Fibroblast of skin of right biceps (primary cell): ENCODE measurements at places on chromosomes 3 and 15.
A peak's percentile ranks its signal among the peaks of the same experiment; 100 is the strongest.

DNA sequence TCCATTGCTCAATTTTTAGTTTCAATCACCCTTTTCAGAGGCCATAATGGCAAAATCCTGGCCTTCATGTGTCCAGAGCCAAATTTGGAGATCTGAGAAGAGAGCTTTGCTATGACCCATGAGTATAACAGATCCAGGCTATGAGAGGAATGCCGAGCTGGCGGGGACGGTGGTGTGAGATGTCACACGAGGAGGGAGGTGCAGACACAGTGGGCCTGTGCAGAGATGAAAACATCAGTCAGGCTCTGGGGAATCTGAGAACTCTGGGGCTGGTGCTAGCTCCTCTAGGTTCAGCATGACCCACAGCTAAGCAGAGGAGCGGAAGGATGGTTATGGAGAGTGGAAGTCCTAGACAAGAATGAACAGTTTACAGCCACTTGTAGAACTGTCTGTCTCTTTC is 398.3 kb upstream of the ATP10A start:
- DNase-seq, result no peak

DNA sequence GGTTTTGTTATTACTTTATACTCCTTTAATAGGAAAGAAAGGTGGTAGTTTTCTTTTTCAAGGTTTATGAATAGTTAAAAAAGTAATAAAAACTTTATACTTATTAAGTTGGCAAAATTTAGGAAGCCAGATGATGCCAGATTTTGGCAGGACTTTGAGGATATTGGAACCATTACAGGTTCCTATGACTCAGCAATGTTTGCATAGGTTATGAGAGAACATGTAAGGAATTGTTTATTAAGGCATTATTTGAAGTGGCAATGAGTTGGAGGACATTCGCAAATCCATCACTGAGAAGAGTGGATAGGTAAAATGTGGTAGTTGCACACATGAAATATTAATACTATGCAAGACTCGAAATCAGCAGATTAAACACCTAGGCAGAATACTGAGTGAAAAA is 29.9 kb downstream of the CDAN1 start:
- DNase-seq, result peak; percentile 14

- DNase-seq, result no peak
Measured at GRCh38 chr3:185998136-185998535, 60.3 kb upstream of the TRA2B start.

DNA sequence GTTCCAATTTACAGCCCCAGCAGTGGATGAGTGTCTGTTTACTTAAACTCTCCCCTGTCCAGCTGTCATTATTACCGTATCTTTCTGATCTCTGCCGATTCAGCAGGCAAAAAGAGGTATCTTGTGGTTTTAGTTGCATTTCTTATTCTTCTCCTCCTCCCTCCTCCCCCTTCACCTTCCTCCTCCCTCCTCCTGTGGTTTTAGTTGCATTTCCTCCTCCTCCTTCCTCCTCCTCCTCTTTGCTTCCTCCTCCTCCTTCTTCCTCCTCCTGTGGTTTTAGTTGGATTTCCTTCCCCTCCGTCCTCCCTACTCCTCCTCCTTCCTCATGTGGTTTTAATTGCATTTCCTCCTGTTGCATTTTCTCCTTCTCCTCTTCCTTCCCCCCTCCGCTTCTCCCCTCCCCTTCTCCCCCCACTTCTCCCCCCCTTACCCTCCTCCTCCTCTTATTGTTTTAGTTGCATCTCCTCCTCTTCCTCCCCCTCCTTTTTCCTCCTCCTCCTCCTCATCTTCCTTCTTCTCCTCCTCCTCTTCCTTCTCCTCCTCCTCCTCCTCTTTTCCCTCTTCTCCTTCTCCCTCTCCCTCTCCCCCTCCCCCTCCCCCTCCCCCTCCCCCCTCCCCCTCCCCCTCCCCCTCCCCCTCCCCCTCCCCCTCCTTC is 25.3 kb upstream of the VPS33B start:
- DNase-seq, result peak; percentile 2

DNA sequence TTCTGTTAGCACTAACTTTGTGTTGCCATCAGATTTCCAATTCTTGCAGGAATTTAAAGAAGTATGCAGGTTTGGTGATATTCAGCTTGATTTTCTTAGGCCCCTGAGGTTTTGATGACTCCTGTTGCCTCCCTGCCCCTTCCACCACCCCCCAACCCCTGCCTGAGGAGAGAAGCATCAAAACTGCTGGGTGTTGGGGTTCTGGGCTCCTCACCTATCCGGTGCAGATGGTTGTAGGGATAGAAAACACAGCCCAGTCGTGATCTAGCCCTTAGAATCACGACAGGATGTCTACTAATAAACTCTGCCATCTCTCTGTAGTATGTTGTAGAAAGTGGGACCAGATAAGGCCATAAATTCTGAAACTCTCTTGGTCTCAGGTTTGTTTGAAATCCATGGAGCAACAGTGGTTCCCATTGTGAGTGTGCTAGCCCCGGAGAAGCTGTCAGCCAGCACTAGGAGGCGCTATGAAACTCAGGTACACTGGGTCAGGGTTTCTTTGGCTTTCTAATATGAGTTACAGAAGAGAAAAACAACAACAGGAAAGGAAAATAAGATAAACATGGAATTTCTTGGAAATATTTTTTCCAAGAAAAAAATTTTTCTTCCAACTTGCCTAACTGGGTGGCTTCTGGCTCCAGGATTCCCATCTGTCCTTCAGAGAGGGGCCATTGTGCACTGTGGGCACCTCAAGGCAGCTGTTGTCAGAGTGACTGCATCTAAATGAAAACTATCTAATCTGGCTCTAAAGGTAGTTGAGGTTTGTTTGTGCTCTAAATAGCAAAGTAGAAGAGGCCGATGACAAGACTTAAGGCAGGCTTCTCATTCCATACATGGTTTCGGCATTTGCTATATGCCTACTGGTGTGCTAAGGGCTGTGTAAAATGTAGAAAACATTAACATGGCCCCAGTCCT is 8.7 kb downstream of the SRP14 start:
- no peak for DNase-seq

DNA sequence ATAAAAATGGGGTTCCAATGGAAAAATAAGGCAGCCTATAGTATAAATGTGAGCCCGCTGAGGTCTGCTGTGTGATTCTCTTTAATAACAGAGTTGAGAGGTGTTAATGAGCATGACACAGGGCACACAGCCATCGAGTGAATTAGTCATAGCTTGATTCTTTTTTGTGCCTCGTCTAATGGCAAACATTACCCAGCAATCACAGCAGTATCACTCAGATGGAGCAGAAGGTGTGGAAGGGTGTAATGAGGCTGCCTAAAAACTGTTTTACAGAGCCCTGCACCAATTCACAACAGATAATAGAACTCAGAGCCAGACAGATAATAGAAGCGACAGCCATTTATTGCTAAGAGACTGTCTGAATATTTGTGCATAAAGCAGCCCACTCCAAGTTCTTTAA is 178.6 kb upstream of the TPRG1 start:
- no peak for DNase-seq

- no peak for DNase-seq
Measured at GRCh38 chr15:64878705-64879104, 33.0 kb upstream of the ANKDD1A start.

DNA sequence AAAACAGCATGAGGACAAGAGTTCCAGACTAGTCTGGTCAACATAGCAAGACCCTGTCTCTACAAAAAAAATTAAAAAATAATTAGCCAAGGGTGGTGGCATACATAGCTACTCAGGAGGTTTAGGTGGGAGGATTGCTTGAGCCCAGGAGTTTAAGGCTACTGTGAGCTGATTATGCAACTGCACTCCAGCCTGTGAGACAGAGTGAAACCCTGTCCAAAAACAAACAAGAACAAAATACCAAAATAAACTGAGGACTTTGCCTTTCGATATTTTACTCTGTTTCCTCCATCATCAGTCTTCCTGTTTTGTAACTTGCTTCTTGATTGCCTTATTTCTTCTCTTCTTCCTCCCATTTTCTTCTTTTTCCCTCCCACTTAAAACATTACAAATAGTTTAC is 504.4 kb downstream of the ROBO1 start:
- no peak for DNase-seq

- no peak for DNase-seq
Measured at GRCh38 chr3:126947429-126947828, 35.5 kb upstream of the PLXNA1 start.

DNA sequence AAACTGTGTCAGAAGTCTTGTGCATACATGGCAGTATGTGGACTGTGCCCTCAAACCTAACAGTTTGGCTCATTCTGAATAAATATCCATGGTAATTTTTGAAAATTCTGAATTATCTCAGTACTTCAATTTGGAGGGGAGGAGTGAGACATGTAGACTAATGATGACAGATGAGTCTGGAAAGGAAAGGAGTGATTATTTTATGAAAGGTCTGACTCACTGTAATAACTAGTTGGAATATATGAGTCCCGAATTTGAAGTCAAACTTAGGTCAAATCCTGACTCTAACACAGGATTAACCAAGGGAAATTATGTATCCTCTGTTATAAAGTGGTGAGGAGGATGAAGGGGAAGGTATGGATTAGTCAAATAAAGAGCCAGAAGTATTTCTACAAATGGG is 38.6 kb downstream of the SUCNR1 start:
- DNase-seq, result peak; percentile 88

GRCh38 chr15:83039206-83039605 is 27.8 kb upstream of the C15orf40 start:
- DNase-seq, result no peak

- DNase-seq, result no peak
Measured at GRCh38 chr3:43366481-43366880, 80.1 kb downstream of the SNRK start.

GRCh38 chr15:59295261-59296001 is 77.2 kb downstream of the MYO1E start:
- no peak for DNase-seq

DNA sequence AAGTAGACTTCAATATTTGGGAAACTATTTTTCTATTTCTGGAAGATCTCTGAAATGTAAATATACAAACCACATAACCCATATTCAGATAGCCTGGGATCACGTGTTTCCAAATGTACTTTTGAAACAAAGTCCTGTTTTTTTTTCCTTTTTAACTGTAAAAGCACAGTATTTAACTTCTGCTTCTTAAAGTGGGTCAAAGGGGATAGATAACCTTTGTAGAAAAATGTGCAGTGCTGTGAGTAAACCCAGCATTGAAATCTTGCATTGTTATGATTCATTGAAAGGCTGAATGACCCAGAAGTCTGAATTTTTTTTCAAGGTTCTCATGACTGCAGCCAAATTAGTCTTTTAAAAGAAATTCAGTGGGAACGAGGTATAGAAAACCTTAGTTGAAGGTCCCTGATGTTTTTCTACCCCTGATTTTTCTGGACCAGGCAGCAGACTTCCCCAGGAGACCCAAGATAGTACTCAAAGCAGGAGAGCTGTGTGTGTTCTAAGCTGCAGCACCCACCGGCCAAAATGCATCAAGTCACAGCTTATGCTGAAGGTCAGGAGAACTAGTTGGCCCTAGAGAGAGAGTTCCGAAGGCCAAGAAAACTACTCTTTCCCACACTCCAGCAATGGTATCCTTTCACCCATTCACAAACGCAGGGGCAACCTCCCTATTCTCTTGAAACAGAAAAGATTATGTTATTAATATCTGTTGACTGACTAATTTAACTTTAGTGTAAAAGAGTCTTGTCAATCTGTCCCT is 43.6 kb upstream of the APH1B start:
- DNase-seq, result peak; percentile 87

- DNase-seq, result peak; percentile 38
Measured at GRCh38 chr3:195001961-195002861, 268.7 kb downstream of the XXYLT1 start.

DNA sequence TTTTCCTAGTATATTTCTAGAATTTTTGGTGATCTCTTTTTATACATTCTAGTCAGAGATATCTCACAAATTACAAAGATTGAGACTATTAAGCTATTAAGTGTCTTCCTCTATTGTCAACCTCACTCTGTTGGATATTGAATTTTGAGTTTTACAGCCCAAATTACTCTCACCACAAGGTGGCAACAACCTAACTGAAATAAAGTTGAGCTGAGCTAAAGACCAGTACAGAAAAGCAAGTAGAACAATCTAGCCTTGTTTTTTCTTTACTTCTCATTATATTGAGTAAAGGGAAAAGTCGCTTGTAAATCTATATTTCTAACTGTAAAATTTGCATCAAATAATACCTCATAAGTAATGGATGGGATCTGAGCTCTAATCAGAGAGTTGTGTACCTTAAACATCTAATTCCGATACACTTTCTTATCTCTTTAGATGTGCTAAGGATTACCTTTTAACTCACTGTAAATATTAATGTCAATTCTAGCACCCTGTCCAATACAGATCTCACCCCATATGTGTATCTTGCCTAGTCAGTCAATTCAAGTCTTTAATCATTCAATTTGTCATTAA is 13.6 kb upstream of the COMMD2 start:
- peak; percentile 40 for DNase-seq

DNA sequence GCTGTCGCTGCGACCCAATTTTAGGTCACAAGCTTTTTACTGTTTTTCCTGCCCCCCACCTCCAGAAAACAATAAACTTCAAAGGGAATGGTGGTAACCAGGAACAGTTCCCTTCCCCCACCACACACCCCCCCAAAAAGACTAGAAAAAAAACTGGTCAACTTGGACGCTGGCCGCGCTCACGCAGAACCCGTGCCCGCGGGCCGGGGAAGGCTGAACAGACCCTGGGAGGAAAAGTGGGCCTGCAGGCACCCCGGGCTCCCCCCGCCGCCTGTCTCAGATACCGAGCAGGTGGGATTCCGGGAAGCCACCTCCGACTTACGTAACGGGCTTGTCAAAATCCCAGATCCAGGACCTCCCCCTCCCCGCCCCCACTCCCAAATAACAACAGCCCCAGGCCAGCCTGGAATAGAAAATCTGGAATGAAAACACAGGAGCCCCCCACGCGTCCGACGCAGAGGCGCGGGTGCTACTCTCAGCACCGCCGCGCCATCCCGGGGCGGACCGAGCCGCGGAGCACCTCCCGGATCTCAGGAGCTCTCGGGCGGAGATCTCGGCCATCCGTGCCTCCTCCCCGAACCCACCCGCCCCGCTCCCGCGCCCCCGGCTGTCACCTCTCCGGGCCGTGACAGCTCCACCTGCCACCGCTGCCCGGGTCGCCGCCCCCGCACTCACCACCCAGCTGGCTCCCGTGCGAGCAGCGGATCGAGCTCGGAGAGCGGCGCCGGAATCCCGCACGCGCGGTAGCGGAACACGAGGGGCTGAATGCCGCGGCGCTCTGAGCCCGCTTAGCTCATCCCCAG is 557 bp downstream of the DENND4A start:
- DNase-seq, result peak; percentile 38

- no peak for DNase-seq
Measured at GRCh38 chr3:197249542-197249941, 48.9 kb downstream of the DLG1 start.

GRCh38 chr3:153767601-153768560 is 353.3 kb upstream of the ARHGEF26 start:
- DNase-seq, result no peak
